HTR-8/SVneo (cell line): ENCODE measurements at places on chromosomes 2 and 18.
A peak's percentile ranks its signal among the peaks of the same experiment; 100 is the strongest.

DNA sequence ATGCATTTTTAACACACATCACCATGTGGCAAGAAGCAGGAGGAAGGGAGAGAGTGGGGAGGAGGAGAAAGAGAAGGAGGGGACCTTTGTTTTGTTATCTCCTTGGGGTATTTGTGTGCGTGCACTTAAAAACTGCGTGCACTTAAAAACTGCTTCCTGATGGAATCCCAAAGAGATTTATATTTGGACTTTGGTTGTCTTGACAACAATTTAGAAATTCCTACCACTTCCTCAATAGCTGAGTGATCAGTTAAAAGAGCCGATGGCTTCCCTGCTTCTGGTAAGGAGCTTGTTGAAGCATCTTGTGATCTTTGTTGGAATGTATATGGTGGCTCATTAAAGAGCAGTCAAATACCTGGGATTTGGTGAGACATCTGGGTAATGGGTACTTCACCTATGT is 4.5 kb downstream of the RAB31 start:
- DNase-seq, result no peak

DNA sequence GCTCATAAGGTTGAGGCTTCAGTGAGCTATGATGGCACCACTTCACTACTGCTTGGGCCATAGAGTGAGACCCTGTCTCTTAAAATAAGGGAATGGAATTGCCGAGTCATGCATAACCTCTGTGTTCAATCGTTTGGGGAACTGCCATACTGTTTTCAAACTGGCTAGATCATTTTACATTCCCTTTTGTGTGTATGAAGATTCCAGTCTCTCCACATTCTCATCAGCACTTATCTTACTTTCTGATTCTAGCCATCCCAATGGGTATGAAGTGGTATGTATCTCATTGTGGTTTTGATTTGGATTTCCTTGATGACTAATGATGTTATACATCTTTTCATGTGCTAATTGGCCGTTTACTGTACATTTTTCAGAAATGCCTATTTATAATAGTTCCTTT is 23.7 kb downstream of the MARCHF7 start:
- DNase-seq, result no peak

GRCh38 chr2:124704071-124704925 is 679.2 kb downstream of the CNTNAP5 start:
- no peak for DNase-seq

DNA sequence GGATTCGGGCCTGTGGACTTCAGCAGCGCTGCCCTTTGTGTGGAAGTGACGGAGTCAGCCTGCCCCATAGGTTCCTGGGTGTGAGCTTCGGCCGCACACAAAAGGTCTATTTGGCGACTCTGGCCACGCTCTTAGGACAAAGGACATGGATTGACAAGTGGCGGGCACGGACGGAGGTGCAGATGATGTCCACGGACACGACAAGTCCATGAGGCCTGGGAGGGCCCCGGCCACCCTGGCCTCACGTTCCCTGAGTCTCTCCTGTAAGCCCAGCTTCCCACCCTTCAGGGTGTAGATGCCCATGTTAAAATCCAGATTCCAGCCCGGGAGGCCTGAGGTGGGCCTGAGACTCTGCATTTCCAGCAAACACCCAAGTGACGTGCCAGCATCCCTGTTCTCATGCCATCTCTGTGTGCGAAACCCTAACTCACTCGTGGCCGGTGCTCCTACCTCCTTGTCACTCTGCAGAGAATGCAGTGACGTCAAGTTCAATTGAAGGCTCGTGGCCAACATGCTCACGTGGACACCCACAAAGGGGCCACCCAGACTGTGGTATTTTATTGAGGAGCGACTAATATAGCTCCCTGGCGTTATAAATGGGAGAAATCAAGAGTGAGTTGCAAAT is 111.7 kb downstream of the RTP5 start:
- no peak for DNase-seq

- DNase-seq, result no peak
These were observed 320.4 kb upstream of the REV1 start for GRCh38 chr2:99810225-99810624.

DNA sequence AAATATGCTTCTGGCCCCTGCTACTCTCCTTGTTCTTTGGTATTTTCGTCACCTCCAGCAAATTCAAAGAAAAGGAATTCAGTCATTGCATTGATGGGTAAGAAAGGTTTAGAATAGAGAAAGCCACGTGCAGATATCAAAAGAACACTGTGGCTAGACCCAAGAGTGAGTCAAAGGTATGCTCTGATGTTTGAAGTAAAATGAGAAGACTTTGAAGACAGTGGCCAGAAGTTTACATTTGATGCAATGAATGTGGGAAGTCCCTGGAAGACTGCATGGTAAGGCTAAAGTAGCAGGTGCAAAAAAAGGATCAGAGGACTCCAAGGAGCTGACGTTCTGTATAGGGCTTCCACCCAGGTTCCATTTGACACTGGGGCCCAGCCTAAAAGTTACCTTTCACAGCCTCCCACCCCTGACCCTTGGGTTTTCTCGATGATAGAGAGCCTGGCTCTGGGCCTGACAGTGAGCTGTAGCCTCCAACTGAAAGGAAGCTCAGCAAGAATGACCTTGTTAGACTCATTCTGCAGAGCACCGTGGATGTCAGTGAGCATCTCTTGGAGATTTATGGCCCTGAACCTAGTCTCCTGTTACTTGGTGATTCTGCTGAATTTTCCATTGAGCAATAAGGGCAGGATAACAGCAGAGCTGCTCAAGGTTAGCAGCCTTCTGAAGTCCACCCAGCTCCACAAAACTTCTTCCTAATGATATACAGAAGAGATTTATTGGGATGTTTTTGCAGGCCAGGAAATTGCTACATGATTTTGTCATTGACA is 223.7 kb upstream of the RBBP8 start:
- DNase-seq, result peak; percentile 33

DNA sequence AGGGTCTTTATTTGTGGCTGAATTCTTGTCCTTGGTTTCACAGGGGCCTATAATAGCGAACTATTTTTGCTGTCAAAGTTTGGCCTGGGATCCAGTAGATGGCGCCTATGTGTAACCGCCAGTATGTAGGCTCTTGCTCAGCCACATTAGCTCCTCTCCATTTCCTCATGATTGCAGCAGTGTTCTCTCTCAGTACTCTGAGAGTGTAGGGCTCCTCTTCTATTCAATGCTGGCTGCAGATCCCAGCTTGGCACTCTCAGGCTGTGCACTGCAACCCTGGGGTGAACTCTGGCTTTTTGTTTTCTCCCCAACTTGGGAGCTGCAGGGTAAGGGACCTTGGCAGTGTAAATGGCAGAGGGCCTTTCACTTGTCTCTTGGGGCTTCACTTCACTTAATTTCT is 344.6 kb upstream of the CHAC2 start:
- peak; percentile 21 for DNase-seq

GRCh38 chr2:240598311-240598911 is 11.9 kb downstream of the CAPN10 start:
- no peak for DNase-seq
